ENCODE measurements at places on chromosomes 7 and 10. TPM values are rescaled to one million over a fixed set of nuclear protein-coding genes. Genes with fewer than 3 reads are reported as not detected.

Gene TMEM236
- total RNA-seq = not detected

Gene SPDYE16
- not detected for total RNA-seq

Gene IL2RA
- not detected for total RNA-seq

Gene ELOVL3
- not detected for total RNA-seq

Gene GPR15LG
- total RNA-seq = not detected

Gene TMEM130
- not detected for total RNA-seq

Gene ZC3HAV1
- 28.8 TPM for total RNA-seq

Gene INPP5F
- 15.0 TPM for total RNA-seq

Gene ZMYND11
- 32.4 TPM for total RNA-seq

Gene ATP6V1F
- total RNA-seq = 108 TPM

Gene RGS10
- 92.5 TPM for total RNA-seq

Gene CCDC172
- total RNA-seq = not detected

Gene ZP3
- total RNA-seq = 0.29 TPM

Gene KLF14
- total RNA-seq = not detected

Gene SYT15
- not detected for total RNA-seq

Gene H2BK1
- total RNA-seq = not detected

Gene AKR1C8
- total RNA-seq = not detected

Gene CXCL12
- total RNA-seq = 76.7 TPM

Gene FGF8
- total RNA-seq = not detected

Gene COA1
- total RNA-seq = 46.1 TPM

Gene OR2A12
- not detected for total RNA-seq

Gene WNT8B
- not detected for total RNA-seq

Gene PGAM2
- total RNA-seq = not detected

Gene CNNM2
- 1.7 TPM for total RNA-seq

Gene LEP
- total RNA-seq = not detected

Gene TEX36
- not detected for total RNA-seq

Gene STN1
- total RNA-seq = 51.9 TPM

Gene ADK
- total RNA-seq = 85.3 TPM

Gene AS3MT
- 7.5 TPM for total RNA-seq

Gene ITGA8
- not detected for total RNA-seq

Gene LRRC61
- 1.7 TPM for total RNA-seq

Gene NEUROG3
- not detected for total RNA-seq

Gene KEL
- total RNA-seq = not detected

Gene ZNF853
- under 0.01 TPM for total RNA-seq

Gene SFRP4
- total RNA-seq = under 0.01 TPM

Gene DDX21
- 45.6 TPM for total RNA-seq

Gene EGFR
- total RNA-seq = 33.5 TPM

Gene AKR1C4
- total RNA-seq = not detected

Gene HECW1
- under 0.01 TPM for total RNA-seq

Gene SPDYE6
- not detected for total RNA-seq

Gene JAKMIP3
- total RNA-seq = 0.35 TPM

Gene CROT
- total RNA-seq = 17.3 TPM

Gene TFPI2
- total RNA-seq = 763 TPM

Gene LDB3
- not detected for total RNA-seq

Gene PLPP4
- 0.89 TPM for total RNA-seq

Gene NPY
- not detected for total RNA-seq

Gene PWWP2B
- 6.9 TPM for total RNA-seq

Gene SNCG
- total RNA-seq = 16.1 TPM

Gene PKD2L1
- total RNA-seq = not detected

Gene AASS
- 20.5 TPM for total RNA-seq

Gene WIPF3
- total RNA-seq = not detected

Gene PNLIPRP3
- total RNA-seq = not detected

Gene SLC26A4
- total RNA-seq = 0.18 TPM

Gene LCOR
- 8.7 TPM for total RNA-seq

Gene RTKN2
- 0.71 TPM for total RNA-seq

Gene C10orf53
- not detected for total RNA-seq

Gene SPDYE2
- not detected for total RNA-seq
